A673 (cell line): ENCODE measurements at places on chromosomes 6 and 20. TPM values are rescaled to one million over a fixed set of nuclear protein-coding genes. Genes with fewer than 3 reads are reported as not detected.

DNA sequence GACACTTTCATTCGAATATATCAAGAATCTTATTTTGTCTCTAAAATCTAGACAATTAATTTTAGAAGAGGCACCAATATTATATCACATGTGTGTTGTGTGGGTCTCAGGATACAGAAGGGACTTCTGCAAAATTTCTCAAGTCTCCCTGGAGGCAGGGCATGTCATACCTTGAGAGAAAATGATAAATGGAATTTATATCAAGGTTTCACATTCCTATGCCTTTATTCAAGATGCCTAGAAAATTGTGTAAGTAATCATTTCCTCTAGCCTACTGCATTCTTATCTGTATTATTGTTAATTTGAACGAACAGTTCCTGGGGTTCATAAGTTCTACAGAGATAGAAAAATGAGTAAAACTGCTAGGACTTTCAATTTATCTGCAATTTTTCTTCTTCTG is 1247.9 kb downstream of the GRIK2 start:
- H3K27ac ChIP-seq, result no peak overlapping the region
- no peak overlapping the region for H3K4me3 ChIP-seq

GRCh38 chr6:2480267-2480966 is 235.0 kb upstream of the GMDS start:
- no peaks in the 10 kb centered on the region for H3K27me3 ChIP-seq
- no peak overlapping the region for H3K27ac ChIP-seq
- H3K4me3 ChIP-seq, result no peak overlapping the region

Gene LRFN2
- 22.3 and 26.6 TPM in 2 replicates for total RNA-seq

Gene FGD2
- not detected in 2 replicates for total RNA-seq

Gene PRR18
- total RNA-seq, result 0.17 and 0.50 TPM in 2 replicates
